ENCODE measurements at places on chromosomes 7 and 10. TPM values are rescaled to one million over a fixed set of nuclear protein-coding genes. Genes with fewer than 3 reads are reported as not detected.

GRCh38 chr10:63430999-63431356, 34.8 kb downstream of the JMJD1C start:
- H3K4me3 ChIP-seq, result no peak overlapping the region
- no peaks in the 10 kb centered on the region for H3K27me3 ChIP-seq
- DNase-seq, result no peak
- H3K4me1 ChIP-seq, result peaks cover 43% of the 10 kb centered on the region

- DNase-seq, result no peak
- no peak overlapping the region for H3K27ac ChIP-seq
- no peak overlapping the region for H3K4me3 ChIP-seq
- H3K27me3 ChIP-seq, result no peaks in the 10 kb centered on the region
These were observed 9.1 kb downstream of the LANCL2 start for GRCh38 chr7:55374213-55374612.

GRCh38 chr10:68474021-68474420, 2.2 kb upstream of the DNA2 start:
- DNase-seq, result no peak
- H3K27me3 ChIP-seq, result no peaks in the 10 kb centered on the region
- no peak overlapping the region for H3K4me3 ChIP-seq
- H3K27ac ChIP-seq, result no peak overlapping the region
- peaks cover 11% of the 10 kb centered on the region for H3K4me1 ChIP-seq
- H3K36me3 ChIP-seq, result no peaks in the 10 kb centered on the region

DNA sequence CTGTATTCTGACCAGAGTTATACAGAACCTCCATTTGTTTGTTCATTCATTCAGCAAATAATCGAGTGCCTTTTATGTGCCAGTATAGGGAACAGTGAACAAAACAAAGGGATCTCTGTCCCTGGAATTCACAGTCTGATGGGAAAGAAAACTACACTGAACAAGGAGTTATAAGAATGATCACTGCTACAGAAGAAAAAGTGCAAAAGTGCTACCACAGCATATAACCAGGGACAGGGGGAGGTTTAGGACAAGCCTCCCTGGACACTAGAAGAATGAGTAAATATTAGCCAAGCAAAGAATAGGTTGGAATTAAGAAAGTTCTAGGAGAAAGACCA, 4.2 kb downstream of the CLDN12 start:
- H3K27ac ChIP-seq, result no peak overlapping the region
- H3K4me1 ChIP-seq, result peaks cover 13% of the 10 kb centered on the region
- no peak overlapping the region for H3K4me3 ChIP-seq
- DNase-seq, result no peak

- H3K4me3 ChIP-seq, result no peak overlapping the region
- H3K27me3 ChIP-seq, result no peaks in the 10 kb centered on the region
- peak; percentile 70 for DNase-seq
- peaks cover 5% of the 10 kb centered on the region for H3K36me3 ChIP-seq
- H3K27ac ChIP-seq, result no peak overlapping the region
These were observed 11.0 kb downstream of the ZNF777 start for GRCh38 chr7:149449897-149450296.

DNA sequence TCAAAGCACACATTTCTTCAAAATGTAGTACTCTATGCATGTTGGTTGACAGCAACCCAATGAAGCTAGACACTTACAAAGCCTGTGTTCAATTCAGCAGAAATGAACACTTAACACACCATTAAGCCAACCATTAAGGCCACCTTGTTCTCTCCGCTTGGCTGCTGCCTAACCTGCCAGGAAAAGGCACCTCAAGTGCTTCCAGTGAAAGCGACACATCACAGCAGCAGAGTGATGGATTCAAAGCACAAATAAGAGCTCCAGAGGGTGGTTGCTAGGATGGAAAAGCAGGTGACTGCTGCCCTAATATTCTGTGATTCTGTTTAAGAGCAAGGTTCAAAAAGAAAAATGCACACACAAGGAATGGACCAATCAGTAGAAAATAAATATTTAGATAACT, 81.5 kb upstream of the GNAI1 start:
- no peak overlapping the region for H3K4me3 ChIP-seq
- no peaks in the 10 kb centered on the region for H3K4me1 ChIP-seq
- no peak overlapping the region for H3K27ac ChIP-seq
- no peak for DNase-seq

CACNA2D1 gene
- 16.9 TPM for total RNA-seq

CASP7 gene
- 13.8 TPM for total RNA-seq

All from vagina (tissue), 2 donors.